ENCODE measurements at places on chromosomes 3 and 15. TPM values are rescaled to one million over a fixed set of nuclear protein-coding genes. Genes with fewer than 3 reads are reported as not detected.

Gene PARP15
- 5.9 TPM for polyA plus RNA-seq

Gene TLR9
- polyA plus RNA-seq, result 0.44 TPM

Gene BDH1
- polyA plus RNA-seq, result 4.1 TPM

Gene ANKDD1A
- polyA plus RNA-seq, result 6.1 TPM

Gene SLC38A3
- 3.9 TPM for polyA plus RNA-seq

Gene ZNF445
- polyA plus RNA-seq, result 15.4 TPM

Gene RPS17
- polyA plus RNA-seq, result 3,051 TPM

Gene GPR149
- 0.10 TPM for polyA plus RNA-seq

Gene NTRK3
- polyA plus RNA-seq, result 2.6 TPM

Gene TGFBR2
- polyA plus RNA-seq, result 52.1 TPM

Gene HIGD2B
- not detected for polyA plus RNA-seq

DNA sequence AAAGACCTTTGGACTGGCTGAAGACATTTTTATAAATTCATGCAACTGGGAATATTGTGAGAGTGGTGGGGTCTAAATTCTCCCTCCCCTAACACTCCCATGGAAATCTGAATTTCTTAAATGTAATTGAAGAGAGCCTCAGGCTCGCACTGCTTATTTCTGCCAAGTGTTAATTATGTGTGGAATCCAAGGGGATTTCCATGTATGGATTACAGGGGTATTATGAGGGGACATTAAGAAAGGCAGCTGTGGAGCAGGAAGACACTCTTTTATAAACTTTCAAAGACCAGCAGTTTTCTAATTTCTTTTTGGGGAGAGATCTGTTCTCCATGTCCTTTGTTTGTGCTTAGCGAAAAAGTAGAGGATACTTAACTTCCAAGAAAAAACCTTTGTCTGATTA, 152.1 kb upstream of the TBL1XR1 start:
- DNase-seq, result no peak

DNA sequence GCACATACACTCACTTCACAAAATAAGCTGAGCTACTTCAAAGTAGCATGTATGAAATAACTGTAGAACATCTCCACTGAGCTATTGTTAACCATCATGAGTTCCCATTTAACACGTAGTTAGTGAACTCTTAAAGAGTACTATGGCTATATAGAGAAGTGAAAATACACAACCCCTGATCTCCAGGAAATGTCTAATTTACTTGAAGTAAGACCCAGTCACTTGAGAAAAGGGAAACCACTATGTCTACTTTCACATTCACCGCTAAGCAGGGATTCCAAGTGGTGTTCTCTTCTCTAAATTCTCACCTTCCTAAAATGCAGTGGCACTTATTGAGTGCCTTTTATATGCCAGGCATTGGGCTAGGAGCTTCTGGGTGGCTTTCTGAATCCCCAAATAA, 35.0 kb upstream of the COLQ start:
- DNase-seq, result peak; percentile 9

DNA sequence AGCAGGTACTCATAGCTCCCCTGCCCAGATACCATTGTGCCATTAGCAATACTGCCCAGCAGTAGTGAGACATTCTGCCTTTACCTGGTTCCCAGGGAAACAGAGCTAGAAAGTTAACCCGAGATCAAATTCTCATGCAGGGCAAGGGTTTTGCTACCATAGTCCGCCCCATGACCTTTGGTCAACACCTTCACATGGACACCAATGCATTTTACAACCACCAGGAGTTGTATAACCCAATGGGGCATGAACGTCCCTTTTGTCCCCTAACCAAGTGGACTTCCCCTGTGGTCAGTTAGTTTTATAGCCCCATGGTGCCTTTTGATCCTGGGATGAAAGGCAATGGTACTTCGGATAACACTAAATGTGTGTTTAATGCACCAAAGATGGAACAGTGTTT, 151.7 kb upstream of the IQSEC1 start:
- no peak for DNase-seq

DNA sequence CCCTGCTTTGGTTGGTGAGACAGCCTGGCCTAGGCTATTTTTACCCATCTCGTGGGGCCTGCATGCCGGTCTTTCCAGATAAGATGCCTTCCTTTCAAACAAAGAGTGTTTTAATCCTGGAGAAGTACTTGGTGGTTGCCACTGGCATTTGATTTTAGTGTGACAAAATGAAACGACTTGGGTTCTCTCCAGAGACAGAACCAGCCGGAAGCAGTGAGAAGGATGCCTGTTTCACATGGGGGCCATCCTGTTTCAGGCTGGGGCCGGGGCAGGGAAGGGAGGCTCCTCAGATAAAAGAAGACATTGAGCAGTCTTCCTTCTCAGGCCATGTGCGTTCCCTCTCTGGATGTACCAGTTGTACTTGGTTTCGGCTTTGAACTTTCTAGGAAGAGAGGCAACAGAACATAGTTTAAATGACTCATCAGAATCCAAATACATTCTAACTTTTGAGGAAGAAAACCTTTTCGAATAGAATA, 74.9 kb downstream of the TOP2B start:
- DNase-seq, result no peak

- DNase-seq, result no peak
Measured at GRCh38 chr3:123038751-123039150, 11.2 kb upstream of the SEMA5B start.

DNA sequence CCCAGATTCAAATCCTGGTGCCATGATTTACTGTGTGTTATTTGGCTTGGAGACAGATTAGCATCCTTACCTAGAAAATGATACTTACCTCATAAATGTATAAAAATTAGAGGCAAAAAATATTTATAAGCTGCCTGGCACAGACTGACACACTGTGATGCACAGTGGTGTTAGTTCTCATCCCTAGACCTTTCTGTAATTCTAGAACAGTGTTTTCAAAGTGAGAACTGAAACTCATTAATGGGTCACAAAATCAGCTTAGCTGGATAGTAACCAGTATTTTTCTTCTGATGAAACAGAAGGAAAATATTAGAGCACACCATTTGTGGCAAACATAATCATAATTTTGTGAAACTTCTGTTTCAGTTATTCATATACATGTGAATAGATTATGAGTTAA, 17.9 kb upstream of the MTHFS start:
- no peak for DNase-seq

DNA sequence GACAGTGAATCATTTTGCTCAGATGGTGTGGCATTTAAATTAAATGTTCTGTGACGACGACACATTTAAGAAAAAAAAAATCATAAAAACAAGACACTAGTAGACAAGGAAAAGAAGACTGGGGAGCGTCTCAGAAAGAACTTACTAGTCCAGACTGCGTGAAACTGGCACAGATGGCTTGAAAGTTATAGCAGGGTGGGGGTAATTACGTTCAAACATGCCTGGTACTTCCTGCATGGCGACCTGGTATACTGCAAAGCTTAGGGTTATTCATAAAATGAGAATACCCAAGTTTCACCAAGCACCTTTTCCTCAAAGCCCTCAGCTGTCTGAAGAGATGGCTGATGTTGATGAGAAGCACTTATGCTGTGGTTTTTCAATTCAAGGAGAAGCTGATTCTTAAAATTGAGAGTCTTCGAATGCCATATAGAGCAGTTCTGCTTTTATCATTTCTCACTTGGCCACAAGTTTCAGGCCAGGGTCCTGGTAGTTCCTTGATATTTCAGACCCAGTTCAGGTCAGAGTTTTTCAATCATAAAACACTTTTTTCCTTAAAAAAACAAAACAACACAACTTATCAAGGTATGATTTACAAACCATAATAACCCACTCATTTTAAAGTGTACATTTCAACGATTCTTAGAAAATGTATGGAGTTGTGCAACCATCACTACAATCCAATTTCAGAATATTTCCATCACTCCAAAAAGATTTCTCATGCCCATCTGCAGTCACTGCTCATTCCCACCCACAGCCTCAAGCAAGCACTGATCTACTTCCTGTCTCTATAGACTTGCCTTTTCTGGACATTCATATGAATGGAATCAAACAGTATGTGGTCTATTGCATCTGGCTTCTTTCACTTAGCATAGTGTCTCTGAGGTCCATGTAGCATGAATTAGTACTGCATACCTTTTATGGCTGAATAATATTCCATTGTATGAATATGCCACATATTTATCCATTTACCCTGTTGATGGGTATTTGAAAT, 24.7 kb downstream of the PCOLCE2 start:
- DNase-seq, result no peak

- no peak for DNase-seq
Measured at GRCh38 chr3:178353006-178353694, 183.1 kb upstream of the KCNMB2 start.

- no peak for DNase-seq
Measured at GRCh38 chr3:65233561-65233960, 545.8 kb upstream of the ADAMTS9 start.

- DNase-seq, result no peak
Measured at GRCh38 chr3:45554006-45554666, 40.4 kb upstream of the LIMD1 start.

- DNase-seq, result peak; percentile 64
Measured at GRCh38 chr3:156509189-156510174, 45.4 kb downstream of the SSR3 start.

- no peak for DNase-seq
Measured at GRCh38 chr3:81789691-81790090, 28.2 kb upstream of the GBE1 start.

GRCh38 chr3:156787926-156788663, 38.1 kb upstream of the LEKR1 start:
- no peak for DNase-seq

DNA sequence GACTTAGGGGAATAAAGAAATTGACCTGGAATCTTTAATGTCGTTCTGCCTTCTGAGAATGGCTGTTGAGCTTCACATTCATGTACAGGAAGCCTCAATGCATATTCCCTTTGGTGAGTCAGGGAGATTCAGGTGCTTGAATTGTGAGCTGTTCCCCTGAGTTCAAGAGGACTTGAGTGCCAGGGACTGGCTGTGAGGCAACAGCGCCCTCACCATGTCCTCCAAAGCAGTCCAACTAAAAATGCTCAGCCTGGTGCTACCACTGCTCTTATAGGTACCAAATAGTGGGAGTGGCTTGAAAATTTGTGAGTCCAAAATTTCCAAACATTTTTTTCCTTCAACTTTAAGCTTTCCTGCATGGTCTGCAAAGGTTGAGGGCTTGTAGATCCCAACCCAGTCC, 54.1 kb downstream of the LEO1 start:
- DNase-seq, result no peak

- peak; percentile 35 for DNase-seq
Measured at GRCh38 chr3:194206320-194206719, 70.4 kb downstream of the HES1 start.

GRCh38 chr15:56815247-56815646, 81.9 kb upstream of the ZNF280D start:
- DNase-seq, result no peak

DNA sequence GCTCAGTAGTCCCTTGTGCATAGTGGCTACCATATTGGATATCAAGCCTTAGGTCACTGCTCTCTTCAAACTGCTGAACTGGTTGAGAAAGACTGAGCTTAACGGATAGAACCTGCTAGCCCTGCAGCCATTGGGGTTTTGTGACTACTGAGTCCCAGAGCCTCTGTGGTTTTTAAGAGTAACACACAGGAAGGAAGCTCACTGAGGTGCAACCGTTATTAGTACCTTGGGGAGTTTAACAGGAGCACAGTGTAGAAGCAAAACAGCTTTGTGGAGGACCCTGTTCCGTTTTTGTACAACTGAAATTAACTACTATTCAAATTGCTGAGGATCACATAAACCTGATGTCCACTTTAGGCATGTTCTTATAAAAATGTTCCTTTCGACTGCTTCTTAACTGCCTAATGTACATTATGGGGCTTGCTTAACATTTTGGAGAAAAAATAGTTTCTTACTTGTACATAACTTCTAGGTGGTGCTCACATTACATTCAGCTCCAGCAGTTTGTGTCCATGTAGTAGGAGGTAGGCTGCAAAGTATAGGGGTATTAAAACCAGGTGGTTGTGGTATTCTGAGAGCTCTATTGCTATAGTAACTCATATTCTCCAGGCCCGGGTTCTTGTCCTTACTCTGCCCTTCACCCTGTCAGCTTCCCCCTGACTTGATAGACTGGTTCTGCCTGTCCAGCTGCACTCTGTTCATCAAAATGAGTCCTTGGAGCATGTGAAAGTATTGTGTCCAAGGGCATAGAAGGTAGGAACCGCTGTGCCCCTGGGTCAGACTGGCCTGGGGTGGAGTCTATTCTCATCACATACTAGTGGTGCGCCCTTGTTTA, 17.3 kb downstream of the PXK start:
- DNase-seq, result no peak

DNA sequence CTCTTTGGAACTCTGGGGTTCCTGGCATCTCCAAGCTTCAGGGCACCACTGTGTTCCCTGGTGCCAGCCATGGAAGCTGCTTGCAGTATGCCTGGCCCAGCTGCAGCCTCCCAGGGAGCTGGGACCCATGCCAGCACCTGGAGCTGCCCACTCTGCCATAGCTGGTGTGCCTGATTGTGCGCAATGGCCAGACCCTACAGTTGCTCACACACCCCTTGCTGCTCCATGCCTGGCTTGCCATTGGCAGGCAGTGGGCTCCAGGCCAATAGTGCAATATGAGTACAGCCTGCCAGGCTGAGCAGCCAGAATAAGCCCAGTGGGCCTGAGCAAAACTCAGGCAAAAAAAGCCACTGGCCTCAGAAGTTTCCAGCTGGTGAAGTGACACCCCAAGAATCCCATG, 43.8 kb upstream of the LRRFIP2 start:
- no peak for DNase-seq

DNA sequence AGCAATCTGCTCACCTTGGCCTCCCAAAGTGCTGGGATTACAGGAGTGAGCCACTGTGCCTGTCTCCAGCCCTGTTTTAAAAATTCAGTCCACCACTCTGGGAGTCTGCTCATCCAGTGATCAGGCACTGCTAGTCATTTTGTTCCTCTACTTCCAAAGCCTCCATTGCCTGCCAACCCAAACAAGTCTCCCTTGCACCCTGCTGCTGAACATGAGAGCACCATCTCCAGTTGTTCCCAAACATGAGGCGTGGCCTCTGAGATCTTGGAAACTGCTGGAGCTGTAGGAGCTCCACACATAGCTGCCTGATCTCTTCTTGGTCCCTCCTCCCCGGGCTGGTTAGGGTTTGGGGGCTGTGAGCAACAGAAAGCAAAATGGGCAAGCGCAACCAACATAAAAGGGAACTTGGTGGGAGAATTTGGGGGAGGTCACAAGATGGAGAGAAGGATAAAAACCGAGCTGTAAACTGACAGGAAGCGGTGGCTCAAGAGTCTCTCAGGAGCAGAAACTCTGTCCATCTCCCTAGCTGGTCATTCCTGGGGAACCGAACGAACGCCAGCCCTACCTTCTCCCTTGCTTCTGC, 49.6 kb upstream of the TLE3 start:
- no peak for DNase-seq

GRCh38 chr15:55715355-55716076, 27.4 kb downstream of the PRTG start:
- no peak for DNase-seq

- no peak for DNase-seq
Measured at GRCh38 chr3:128394033-128394432, 72.7 kb downstream of the DNAJB8 start.

GRCh38 chr3:105436687-105437086, 70.0 kb downstream of the ALCAM start:
- no peak for DNase-seq
